T1000 (cell line): ENCODE measurements at places on chromosomes 11 and 22.

DNA sequence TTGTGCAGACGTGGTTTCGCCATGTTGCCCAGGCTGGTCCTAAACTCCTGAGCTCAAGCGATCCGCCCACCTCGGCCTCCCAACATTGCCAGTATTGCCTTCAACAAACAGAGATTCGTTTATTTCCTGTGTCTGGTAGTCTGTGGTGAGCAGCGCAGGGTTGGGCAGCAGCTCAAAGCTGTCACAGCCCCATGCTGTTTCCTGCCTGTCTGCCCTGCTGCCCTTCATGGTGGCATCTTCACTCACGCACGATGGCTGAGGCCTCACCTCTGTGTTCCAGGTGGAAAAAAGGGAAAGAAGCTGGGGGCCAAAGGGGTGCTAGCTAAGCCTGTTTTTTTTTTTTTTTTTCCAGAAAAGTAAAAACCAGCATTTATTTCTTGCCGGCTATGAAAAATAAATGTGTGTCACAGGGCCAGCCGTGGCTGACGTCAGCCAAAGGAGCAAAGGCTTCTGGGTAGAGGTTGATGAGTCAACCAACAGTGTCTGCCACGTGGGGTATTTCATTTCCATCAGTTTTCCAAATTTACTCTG, 28.8 kb downstream of the TBC1D22A start:
- no peak for DNase-seq

DNA sequence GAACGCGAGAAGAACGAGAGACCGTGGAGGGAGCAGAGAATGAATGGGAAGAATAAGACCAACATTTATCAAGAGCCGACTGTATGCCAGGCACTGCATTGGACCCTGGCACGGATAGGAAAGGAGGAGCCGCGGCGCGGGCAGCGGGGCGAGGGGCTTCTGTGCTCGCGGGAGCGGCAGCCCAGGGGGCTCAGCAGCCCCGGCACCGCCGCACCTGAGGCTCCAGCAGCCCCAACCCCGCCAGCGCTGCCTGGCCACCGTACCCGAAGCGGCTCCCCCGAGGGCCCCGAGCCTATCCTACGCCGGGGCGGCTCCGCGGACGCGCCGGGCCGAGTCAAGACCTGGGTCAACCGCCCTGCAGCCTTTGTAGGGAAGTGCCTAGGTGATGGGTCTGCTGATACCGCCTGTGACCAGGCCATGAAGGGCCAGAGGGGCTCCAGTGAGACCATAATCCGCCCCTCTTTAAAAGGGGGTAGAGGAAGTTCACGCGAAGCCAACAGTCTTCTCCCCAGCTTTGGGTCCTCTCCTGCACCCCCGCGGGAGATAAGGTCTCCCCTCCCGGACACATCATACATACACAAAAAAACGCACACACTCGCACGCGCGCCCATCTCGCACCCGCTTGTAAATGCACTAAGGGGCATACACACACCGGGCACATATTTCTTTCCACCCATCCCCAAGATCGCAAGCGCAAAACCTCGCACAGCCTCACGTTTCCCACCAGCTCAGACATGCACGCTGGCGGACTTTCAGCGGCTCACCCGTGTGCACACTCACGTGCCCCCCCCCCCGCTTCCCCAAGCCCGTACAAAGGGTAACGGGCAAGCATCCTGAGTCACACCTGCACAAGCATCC, 935 bp upstream of the RTN4RL2 start:
- no peak for DNase-seq

DNA sequence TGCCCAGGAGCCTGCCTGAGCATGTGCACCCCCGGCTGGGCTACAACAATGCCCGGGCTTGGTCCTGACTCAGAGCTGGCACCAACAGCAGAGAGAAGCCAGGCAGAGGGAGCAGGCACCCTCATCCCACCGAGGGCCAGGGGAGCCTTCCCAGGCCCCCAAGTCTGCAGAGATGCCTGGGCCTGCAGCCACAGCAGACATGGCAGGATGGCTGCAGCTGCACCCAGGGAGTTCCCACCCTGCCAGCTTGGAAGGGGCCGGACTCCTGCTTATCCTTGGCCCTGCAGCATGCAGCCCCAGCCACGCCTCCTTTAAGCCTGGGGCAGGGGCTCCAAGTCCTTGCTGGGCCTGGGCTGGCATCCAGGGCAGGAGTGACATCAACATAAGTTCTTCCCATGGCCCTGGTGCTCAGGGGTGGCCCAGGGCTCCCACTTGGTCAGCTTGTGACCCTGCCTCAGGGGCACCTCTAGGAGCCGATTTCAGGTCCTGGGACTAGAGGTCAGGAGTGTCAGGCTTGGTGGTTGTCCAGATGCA, 26.7 kb downstream of the OR10D3 start:
- no peak for DNase-seq

DNA sequence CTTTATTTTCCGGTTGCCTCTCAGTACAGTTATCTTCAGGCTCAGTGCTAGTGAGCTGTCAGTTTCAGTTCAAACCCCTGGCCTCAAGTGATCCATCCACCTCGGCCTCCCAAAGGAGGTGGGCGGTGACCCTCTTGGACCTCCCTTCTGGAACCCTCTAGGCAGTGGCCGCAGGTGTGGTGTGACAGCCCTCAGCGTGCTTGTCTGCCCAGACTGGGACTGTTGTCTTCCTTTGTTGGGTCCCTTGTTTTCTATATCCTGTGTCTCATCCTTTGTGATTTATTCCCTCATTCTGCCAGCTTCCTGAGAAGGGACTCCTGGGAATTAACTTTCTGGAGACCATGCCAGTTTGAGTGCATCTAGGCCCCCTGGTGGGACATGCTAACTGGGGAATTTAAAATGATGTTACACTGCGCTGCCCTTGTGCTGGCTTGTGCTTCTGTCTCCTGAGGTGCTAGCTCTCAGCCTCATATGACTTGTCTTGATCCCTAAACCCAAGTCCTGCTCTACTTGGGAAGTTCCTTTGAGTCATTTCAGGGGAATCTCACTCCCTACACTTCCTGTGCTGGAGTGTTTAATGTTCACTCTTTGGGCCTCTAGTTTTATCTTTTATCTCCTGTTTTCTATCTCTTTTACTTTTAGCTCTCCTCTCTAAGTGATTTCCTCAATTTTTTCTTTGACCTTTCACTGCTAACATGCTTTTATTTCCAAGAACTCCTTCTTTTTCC, 19.4 kb downstream of the MED15 start:
- DNase-seq, result peak; percentile 52

DNA sequence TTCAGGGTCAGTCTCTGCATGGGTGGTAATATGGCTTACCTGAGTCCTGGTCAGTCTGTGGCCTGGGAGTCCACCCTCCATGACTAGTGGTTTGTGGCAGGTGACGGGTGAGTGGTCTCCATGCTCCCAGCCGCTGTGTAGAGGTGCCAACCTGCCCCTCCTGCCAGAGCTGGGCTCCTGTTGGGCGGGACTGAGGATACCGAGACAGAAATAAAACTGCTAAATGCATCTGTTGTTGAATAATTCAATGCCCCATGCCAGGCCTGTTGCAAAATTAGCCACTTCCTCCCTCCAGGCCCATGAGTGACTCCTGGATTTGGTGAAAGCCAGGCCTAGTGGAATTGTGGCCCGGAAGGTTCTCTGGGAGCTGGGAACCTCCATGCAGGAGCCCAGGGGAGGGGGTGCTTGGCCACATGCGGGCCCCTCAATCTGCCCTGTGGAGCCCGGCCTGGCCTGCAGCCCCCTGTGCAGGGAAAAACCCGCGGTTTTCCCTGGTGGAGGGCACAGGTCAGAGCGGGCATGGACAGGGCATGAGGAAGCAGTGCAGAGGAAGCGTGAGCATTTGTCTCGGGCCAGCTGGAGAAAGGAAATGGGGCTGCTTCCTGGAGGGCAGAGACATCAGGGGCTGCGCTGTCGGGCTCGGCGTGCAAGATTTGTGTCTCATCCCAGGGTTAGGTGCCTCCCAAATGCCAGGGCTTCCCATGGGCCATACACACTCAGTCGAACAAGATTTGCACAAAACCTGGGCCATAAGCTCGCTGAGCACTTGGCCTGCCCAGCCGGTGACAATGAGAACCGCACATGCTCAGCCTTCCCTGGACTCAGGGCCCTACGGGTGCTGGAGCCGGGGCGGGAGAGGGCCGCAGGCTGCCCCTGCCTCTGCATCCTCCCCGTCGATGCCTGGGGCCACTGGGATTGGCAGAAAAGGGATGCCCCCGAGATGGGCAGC, 66.9 kb downstream of the KCNQ1 start:
- DNase-seq, result no peak

- no peak for DNase-seq
These were observed 311.5 kb downstream of the NTM start for GRCh38 chr11:131681920-131682319.
